ENCODE measurements at places on chromosomes 2 and 18.

DNA sequence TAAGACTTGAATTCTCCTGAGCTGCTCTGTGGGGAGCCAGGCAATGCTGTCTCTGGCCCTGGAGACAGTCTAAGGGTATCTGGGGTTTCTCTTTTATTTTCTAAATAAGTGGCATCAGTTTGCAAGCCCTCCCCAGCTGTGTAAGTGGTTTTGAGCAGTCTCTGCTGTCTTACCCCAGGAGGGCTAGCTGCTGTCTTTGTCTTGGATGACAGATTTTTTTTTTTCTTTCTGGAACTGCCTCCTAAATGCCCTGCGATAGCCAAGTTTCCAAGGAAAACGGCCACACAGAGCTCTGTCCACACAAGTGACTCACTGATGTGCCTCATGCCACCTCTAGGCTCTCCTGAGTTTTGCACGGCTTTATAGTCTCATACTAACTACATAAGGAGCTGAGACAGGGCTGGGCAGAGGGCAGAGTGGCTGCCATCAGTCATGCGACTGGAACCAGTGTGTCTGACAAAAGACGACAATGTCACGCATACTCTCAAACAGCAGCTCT is 37.2 kb upstream of the THOC1 start:
- no peak for DNase-seq

GRCh38 chr2:233384015-233384414 is 29.7 kb downstream of the DGKD start:
- DNase-seq: no peak

GRCh38 chr2:238720232-238720672 is 127.6 kb upstream of the TWIST2 start:
- no peak for DNase-seq

- DNase-seq: peak; percentile 49
Measured at GRCh38 chr2:84919885-84920580, 14.6 kb downstream of the TMSB10 start.

DNA sequence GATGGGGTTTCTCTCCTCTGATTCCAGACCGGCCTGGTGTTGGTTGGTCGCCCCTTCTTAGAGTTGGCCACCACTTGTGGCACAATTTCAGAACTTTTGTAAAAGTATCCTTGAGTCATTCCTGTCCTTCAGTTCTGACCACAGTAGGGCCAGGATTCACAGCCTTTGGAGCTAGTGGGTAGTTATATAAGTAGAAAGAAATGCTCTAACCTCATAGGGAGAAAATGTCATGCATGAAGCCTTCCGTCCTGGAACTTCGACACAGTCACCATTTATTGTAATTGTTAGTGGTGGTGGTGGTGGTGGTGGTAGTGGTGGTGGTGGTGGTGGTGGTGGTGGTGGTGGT is 65.4 kb downstream of the EPAS1 start:
- DNase-seq: no peak

GRCh38 chr18:12751891-12752290 is 49.0 kb downstream of the PSMG2 start:
- no peak for DNase-seq

DNA sequence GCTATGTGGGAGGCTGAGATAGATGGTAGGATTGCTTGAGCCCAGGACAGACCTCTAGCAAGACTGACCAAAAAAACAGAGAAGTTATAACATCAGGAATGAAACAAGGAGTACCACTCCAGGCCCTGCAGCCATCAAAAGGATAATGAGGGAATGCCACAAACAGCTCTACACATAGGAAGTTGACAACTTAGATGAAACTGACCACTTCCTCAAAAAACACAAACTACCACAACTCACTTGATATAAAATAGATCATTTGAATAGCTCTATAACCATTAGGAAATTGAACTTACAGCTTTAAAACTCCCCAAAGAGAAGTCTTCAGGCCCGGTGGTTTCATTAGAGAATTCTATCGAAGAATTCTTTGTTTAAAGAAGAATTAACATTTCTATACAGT is 12.9 kb upstream of the ESPNL start:
- DNase-seq: no peak

- no peak for DNase-seq
Measured at GRCh38 chr2:12704378-12704777, 12.4 kb upstream of the TRIB2 start.

All from CD4-positive, alpha-beta T cell treated with Interleukin-15 for 1 hour (primary cell).